Hematopoietic multipotent progenitor cell treated with erythropoietin and hydrocortisone succinate and interleukin-3 and kit ligand, for 15 days (in vitro differentiated cells): ENCODE measurements at places on chromosomes 3 and 15.
A peak's percentile ranks its signal among the peaks of the same experiment; 100 is the strongest.

DNA sequence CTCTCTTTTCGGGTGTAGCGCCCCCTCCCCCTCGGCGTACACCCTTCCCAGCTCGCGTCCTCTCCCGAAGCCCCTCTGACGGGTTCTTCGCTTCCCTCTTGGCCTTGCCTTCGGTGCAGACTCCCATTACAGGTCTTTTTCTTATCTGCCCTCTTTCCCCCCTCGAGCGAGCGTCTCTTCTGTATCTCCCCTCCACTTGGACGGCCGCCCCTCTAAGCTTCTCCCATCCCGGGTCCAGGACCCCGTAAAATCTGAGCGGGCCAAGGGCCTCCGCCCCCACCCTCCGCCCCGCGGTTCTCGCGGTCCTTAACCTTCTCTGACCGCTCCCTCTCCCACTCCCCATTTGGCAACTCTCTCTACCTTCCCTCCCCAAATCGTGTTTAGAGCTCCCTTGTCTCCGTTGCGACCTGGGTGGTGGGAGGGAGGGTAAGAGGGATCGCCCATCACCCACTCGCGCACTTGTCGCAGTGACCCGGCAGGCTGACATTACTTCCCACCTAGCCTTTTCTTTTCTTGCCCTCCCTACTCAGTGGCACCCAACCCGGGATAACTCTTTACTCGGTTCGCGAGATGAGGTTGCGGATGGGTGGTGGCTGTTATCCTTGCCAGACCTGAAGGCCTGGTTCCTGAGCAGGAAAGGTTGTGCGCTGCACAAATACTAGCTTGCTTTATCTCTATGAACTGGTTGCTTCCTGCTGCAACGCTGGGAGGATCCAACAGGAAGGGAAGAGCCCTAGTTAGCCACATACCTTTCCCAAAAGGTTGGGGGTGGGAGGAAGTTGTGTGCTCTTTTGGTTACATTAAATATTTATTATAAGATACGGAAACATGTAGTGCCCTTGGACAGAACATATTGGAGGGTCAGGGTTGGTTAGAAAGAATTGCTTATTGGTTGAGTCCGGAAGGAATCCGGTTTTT, 922 bp downstream of the RAB11A start:
- DNase-seq: peak; percentile 37

GRCh38 chr15:71677766-71678165, 132.6 kb upstream of the NR2E3 start:
- DNase-seq: no peak

DNA sequence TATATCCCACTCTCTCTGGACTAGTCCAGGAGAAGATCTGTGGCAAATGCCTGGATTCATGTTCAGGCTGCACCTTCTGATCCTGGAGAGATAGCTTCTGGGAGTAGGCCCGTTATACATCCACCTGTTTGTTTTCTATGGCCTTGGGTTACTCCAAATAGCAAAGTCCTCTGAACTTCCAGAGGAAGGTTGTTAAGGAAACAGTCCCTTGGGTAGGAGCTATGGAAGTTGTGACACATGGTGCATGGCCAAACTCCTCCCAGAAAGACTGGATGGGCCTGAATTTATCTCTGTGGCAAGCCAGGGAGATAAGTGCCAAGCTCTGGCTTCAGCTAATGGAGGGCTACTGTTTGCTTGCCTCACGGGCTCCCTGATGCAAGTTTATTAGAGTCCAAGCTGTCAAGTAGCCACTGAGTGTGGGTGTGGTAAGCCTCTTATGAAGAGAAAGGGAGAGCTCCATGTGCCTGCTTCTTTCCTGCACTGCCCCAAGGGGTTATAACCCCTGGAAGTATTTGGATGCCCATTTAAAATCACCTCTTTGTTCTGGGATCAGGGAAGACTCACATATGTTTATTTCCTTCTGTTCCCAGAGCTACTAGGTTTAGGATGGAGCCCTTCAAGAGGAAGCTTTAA, 328.7 kb upstream of the ATP11B start:
- DNase-seq: no peak

GRCh38 chr3:61650276-61650675, 88.9 kb downstream of the PTPRG start:
- DNase-seq: no peak

- DNase-seq: no peak
Observed at GRCh38 chr3:90062016-90062415, 954.6 kb downstream of the EPHA3 start.

- no peak for DNase-seq
Observed at GRCh38 chr15:74245342-74245931, 9.3 kb downstream of the CCDC33 start.

- DNase-seq: no peak
Observed at GRCh38 chr3:34405159-34405558, 606.7 kb downstream of the PDCD6IP start.

DNA sequence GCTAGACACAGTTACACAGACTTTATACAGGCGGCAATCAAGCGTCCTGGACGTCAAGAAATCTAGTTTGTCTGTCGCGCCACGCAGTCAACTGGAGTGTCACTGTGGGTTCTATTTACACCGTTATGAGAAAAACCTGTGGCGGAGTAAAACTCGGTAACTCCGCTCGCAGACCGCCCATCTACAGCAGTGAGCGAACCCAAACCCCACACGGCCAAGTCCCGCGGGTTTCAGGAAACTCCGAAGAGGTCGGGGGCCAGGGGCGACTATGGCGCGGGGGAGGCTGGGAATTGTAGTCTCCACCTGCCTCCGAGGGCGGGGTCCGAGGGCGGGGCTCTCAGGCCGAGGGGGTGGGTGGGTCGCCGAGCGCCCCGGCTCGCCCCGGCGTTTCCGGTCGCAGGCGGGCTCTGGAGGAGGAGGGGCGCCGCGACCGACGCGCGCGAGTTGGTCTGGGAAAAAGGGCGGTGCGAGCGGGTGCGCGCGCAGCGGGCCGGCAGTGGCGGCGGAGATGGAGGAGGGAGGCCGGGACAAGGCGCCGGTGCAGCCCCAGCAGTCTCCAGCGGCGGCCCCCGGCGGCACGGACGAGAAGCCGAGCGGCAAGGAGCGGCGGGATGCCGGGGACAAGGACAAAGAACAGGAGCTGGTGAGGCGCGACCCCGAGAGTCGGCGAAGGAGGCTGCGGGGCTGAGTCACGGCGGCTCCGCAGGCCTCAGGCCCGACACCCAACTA, at the start of gene PSMD2:
Gene PSMD2, plus strand, starts transcription at position 483 of the 729 bp plus-strand sequence. Its CDS starts 26 bp downstream, at position 509.
- peak; percentile 95 for DNase-seq

DNA sequence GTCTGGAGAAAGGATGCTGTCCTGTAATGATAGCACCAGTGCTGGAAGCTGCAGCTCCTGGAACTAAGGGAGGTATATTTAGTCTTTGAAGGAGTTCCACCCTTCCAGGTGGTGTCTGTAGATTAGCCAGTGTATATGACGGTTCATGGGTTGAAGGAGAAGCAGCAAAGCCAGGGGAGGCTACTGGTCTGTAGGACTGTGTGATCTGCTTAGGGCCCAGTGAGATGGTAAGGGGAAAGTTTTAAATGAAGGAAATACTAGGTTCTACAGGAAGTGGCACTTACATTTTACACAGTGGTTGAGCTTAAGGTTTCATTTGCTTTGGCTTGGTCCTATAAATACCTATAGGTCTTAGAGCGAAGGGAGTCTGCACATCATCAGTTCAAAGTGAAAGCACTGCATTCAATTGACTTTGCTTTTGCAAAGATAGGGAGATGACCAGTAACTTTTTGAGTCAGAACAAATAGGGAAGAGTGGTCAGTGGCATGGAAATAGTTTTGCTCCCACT, 5.6 kb downstream of the SLC25A38 start:
- peak; percentile 92 for DNase-seq

GRCh38 chr15:40932649-40933516, 3.7 kb downstream of the DLL4 start:
- no peak for DNase-seq

DNA sequence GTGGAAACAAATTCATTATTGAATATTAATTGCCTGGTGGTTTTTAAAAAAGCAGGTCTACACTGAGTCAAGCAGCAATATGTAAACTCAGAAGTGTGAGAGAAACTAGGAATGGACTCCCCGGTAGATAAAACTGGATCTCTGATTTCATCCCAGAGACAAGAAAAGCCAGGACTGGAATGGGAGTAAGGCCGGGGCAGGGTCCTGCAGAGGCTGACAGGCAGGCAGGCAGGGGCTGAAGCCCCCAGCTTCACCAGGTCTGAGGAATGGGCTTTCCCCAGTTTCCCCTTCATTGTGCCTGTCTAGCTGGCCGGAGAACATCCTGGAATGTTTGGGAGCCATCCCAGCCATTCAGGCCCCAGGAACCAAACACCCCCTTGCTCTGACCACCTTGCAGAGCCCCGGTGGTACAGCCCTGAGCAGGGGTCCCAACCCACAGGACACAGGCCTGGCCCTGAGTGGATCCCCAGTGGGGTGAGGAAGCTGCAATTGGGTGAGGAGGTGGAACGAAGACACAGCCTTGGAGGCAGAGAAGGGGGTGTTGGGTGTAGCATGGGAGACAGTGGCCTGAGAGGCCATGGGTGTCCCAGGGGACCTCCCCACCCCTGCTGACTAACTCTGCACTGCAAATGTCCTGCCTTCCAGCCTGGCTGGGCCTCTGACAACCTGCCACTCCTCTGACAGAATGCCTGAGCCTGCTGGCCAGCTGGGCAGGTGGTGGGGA, 31.7 kb upstream of the XYLB start:
- DNase-seq: no peak

- DNase-seq: no peak
Observed at GRCh38 chr15:69410248-69410874, 3.8 kb upstream of the KIF23 start.

DNA sequence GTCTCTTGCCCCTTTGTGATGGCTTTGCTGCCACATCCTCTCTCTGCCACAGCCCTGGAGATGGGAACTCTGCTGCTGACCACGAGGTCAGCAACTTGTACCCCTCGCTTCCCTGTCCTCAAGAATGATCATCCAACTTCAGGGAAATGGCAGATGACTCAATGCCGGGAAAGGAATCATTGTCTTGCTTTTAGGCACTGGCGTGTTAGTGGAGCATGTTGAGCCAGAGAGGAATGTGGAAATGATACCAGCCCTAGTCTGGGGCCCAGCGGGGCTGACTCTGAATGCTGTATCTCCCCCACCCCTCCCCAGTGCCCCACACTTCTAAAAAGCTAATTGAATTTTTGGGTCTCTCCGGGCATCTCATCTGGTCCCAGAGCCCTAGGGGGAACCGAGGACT, 184.9 kb upstream of the BHLHE40 start:
- DNase-seq: no peak

- DNase-seq: peak; percentile 87
Observed at GRCh38 chr3:20041197-20041780, 1.0 kb downstream of the KAT2B start.
